ENCODE measurements at places on chromosomes 12 and 14.

DNA sequence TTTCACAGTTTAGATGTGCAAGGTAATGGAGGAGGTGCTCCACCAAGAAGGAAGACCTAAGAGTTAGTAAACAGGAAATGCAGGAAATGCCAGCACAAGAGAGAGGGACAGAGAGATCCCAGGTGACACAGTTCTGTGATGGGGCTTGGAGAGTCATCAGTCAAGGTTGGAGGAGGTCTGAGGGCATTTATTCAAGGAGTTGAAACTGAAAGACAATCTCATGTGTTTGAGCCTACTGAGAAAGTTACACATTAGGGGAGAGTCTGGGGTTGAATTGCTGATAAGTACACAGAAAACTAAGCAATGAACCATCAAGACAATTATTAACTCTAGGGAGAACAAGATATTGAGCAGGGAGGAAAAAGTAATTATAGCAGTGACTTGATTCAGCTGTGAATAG lies 138.5 kb downstream of the ANO6 start:
- no peak for DNase-seq

DNA sequence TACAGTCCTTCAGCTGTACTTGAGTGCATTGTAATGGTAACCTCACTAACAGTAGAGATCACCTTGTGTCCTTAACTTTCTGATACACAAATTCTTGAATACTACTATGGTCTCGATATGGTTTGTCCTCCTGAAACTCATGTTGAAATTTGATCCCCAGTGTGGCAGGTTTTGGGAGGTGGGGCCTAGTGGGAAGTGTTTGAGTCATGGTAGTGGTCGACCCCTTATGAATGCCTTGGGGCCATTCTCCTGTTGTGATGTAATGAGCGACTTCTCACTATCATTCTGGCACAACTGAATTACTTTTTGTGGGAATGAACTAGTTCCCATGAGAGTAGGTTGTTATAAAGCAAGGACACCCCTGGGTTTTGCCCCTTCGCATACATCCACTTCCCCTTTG lies 52.3 kb downstream of the IPO8 start:
- no peak for DNase-seq

DNA sequence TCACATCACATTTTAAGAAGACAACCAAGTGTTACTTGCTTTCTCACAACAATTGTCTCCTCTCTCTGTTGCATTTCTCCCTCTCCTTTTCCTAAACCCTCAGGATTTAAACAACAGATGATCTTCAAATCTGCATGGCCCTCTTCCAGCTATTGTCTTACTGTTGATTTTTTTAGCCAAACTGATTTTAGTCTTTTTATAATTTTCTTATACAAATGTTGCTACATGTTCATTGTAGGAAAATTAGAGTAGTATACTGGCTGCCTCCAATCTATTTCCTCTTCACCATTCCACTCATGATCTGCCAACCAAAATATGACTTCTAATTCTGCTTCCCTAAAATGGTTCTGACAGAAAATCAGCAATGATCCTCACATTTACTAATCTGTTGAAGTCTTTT lies 1.4 kb upstream of the KERA start:
- DNase-seq, result no peak

- DNase-seq, result no peak
Measured at GRCh38 chr12:3884671-3885070, 11.5 kb upstream of the PARP11 start.

- DNase-seq, result peak; percentile 12
Measured at GRCh38 chr14:70073924-70074566, 114.7 kb downstream of the SLC8A3 start.

GRCh38 chr12:1184402-1184801 lies 193.4 kb downstream of the ERC1 start:
- no peak for DNase-seq

DNA sequence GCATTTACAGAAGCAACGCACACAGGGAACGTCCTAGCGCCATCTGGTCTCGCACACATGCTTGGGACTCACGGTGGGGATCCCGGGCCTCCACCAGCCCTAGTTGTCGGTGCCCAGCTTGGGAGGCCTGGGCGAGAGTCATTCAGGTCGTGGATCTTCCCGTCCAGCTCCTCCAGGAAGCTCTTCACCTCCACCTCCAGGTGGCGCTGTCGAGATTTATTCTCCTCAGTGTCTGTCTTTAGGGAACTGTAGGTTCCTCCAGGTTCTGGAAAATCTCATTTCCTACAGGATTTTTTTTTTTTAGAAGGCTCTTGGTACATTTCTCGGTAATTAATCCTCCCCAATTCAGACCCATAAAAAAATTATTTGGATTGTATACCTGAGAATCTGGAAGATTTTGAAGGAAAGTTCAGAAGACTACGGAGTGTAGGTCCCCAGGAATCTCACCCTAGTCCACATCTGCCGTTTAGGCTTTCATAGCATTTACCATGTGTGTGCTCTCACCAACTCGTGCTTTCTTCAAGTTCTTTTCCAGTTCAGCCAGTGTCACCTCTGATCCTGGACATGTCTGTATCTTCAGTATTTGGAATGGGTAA lies 910.0 kb downstream of the TMEM121 start:
- peak; percentile 24 for DNase-seq

DNA sequence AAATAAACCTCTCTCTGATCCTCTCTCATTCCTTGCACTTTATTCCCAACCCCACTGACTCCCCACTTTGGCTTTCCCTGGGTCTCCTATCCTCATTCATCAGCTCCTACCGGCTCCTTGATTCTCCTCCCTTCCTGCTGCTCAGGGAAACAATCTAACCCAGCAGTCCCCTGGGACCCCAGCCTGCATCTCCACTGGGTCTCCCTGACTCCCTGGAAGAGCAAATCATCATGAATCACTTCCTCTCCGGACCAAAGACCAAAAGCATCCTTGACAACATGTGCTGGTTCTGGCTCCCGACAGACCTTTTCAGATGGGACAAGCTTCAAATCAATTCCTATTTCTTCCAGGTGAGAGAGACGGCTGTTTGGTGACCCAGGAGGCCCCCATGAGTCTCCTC lies 76.6 kb downstream of the HSPB8 start:
- DNase-seq, result no peak

- no peak for DNase-seq
Measured at GRCh38 chr12:19031032-19031431, 98.5 kb upstream of the PLEKHA5 start.

- no peak for DNase-seq
Measured at GRCh38 chr14:22796087-22796707, 19.0 kb downstream of the SLC7A7 start.

- DNase-seq, result no peak
Measured at GRCh38 chr14:96177766-96178375, 26.8 kb upstream of the BDKRB2 start.

GRCh38 chr12:47165934-47166333 lies 86.2 kb upstream of the AMIGO2 start:
- DNase-seq, result no peak

GRCh38 chr12:26196421-26196716 lies 996 bp downstream of the SSPN start:
- no peak for DNase-seq

DNA sequence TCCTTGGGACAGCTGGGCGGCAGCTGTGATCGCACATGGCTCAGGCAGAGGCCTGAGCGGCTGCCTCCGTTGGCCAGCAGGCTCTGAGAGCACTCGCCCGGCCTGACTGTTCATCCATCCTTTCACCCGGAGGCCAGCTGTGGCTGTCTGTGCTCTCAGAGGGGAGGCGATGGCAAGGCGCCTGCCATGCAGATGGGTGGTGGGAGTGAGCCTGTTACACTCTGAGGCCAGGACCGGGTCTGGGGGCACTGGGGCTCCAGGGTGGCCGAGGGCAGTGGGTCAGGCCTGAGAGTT lies 292.3 kb downstream of the TMEM121 start:
- DNase-seq, result no peak

DNA sequence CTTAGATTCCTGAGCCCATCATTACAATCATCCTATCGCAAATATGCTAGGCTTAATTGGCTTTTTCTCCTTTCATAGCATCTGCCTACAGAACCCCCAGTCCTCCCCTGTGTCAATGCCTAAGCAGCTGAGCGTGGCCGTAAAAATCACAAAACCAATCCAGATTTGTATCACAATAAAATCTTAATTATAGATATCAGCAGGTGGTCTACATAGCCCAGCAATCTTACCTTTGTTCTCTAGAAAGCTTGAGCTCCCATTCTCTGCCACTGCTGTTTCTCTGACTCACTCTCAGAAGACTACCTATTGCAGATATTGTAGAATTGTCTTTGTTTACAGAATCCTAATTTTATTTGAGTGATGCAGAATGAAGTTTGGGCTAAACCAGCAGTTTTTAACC lies 37.9 kb upstream of the PPM1A start:
- DNase-seq, result no peak

Data from activated T-helper 2 cell treated with anti-CD3 and anti-CD28 coated beads, Interferon-gamma antibody, Interleukin-2, Interleukin-4, amounts not matched to agents 10 μg/mL and 5 μg/mL and 100 μg/mL, durations not matched to agents 14 hours and 24 hours and 36 hours (primary cell).